ENCODE measurements at places on chromosomes 5 and 9.

DNA sequence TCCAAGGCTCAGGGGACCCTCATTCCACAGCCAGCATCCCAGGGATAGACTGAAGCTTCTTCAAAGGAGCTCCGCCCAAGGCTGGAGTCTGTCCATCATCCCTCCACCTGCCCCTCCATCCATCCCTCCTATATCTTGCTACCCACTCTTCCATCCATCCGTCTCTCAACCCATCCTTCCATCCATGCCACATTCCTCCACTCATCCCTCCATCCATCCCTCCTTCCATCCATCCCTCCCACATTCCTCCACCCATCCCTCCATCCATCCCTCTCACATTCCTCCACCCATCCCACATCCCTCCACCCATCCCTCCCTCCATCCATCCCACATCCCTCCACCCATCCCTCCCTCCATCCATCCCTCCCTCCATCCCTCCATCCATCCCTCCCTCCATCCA lies 5.5 kb upstream of the VAV2 start:
- DNase-seq, result no peak
- peaks cover 7% of the 10 kb centered on the region for H3K4me1 ChIP-seq
- no peak overlapping the region for H3K4me3 ChIP-seq

DNA sequence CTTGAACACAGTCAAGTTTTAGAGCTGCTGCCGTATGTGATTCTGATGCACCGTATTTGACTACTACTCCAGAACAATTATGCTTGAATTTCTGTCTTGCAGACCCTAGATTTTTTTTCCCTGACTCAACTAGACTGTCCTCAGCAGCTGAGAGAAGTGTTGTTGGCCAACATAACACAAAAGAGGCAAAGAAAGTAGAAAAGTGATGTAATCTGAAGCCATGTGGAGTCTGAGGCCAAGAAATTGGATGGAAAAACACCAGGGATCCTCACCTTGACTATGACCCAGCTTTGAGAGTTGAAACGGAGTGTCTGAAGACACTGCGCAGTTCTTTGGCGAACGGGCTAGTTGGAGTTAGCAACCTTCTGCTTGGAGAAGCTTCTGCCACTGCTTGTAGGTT lies 36.3 kb upstream of the FGF1 start:
- no peak overlapping the region for H3K27ac ChIP-seq
- no peak overlapping the region for H3K4me3 ChIP-seq
- no peak for DNase-seq
- H3K4me1 ChIP-seq, result peaks cover 7% of the 10 kb centered on the region
- no peaks in the 10 kb centered on the region for H3K36me3 ChIP-seq

GRCh38 chr5:42787073-42787472 lies 24.6 kb downstream of the SELENOP start:
- H3K4me3 ChIP-seq, result no peak overlapping the region
- no peaks in the 10 kb centered on the region for H3K4me1 ChIP-seq
- no peak overlapping the region for H3K27ac ChIP-seq

GRCh38 chr9:94888775-94889174 lies 162.3 kb downstream of the AOPEP start:
- no peaks in the 10 kb centered on the region for H3K27me3 ChIP-seq
- H3K4me3 ChIP-seq, result no peak overlapping the region
- no peaks in the 10 kb centered on the region for H3K4me1 ChIP-seq
- DNase-seq, result no peak
- H3K36me3 ChIP-seq, result peaks cover 26% of the 10 kb centered on the region

DNA sequence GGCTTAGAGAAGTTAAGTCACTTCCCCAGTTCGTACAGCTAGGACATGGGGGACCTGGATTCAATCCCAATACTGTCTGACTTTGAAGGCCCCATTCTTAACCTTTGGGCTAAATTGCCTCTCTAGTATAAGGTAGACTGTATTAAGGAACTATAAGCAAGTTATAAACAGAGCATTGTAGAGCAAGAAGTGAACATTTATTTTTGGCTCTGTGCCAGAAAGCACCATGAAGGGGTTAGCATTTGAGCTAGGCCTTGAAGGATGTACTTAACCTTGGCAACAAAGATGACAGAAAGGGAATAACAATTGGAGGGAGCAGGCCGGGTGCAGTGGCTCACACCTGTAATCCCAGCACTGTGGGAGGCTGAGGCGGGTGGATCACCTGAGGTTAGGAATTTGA lies 32.8 kb downstream of the GALNT10 start:
- H3K4me1 ChIP-seq, result peaks cover 33% of the 10 kb centered on the region
- no peak overlapping the region for H3K4me3 ChIP-seq
- no peaks in the 10 kb centered on the region for H3K27me3 ChIP-seq
- H3K27ac ChIP-seq, result no peak overlapping the region
- DNase-seq, result no peak

DNA sequence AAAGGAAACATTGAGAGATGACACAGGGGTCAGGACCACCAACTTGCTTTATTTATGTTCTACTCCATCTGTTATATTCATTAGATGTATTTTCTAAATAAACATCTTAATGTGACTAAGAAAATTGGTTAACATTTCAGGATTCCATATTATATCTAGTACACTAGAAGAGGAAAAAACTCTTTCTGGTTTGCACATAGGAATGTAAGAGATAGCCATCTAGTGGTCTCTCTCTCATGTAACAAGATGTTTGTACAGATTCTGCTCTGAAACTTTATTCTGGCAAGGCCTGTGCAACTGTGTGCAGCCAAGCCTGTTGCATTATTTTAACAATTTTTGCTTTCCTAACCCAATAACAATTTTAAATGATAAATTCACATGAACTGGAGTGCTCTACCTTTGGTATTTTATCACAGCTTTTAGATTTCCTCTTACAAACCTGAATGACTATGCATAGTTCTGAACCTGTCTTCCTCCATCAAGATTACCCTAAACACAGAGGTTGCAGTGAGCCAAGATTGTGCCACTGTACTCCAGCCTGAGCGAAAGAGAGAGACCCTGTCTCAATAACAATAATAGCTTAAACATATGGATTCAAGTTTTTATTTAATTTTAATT lies 148.2 kb downstream of the GIN1 start:
- no peak for DNase-seq
- H3K27me3 ChIP-seq, result no peaks in the 10 kb centered on the region
- H3K4me1 ChIP-seq, result peaks cover 7% of the 10 kb centered on the region
- H3K36me3 ChIP-seq, result peaks cover 22% of the 10 kb centered on the region

- H3K36me3 ChIP-seq, result no peaks in the 10 kb centered on the region
- no peak for DNase-seq
- peaks cover 4% of the 10 kb centered on the region for H3K27me3 ChIP-seq
- no peaks in the 10 kb centered on the region for H3K4me1 ChIP-seq
- H3K4me3 ChIP-seq, result no peak overlapping the region
- no peak overlapping the region for H3K27ac ChIP-seq
These were observed 165.3 kb downstream of the PAX5 start for GRCh38 chr9:36868586-36869282.

DNA sequence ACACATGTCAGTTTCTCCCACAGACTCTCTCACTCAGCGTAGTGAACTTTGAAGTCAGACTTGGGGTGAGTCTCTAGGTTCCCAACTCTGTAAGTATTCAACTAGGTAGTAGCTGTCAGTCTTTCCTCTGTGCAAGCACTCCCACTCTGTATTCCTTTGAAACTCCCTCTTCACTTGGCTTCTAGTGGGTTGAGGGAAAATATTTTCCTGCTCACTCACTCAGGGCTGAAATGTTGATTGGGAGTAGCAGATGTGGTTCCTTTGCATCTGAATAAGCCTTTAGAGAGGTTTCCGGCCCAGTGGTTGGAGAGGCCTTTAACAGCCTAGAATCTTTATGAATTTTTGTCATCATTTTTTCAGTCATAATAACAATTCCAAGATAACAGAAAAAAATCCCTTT lies 18.1 kb upstream of the ARRDC3 start:
- peaks cover 9% of the 10 kb centered on the region for H3K4me1 ChIP-seq
- H3K27me3 ChIP-seq, result no peaks in the 10 kb centered on the region
- no peak for DNase-seq
- no peak overlapping the region for H3K27ac ChIP-seq
- no peaks in the 10 kb centered on the region for H3K36me3 ChIP-seq

GRCh38 chr9:88826181-88826580 lies 165.1 kb upstream of the S1PR3 start:
- H3K4me1 ChIP-seq, result no peaks in the 10 kb centered on the region
- no peak for DNase-seq

GRCh38 chr9:20333991-20334390 lies 288.3 kb downstream of the MLLT3 start:
- peaks cover 29% of the 10 kb centered on the region for H3K4me1 ChIP-seq
- no peak overlapping the region for H3K27ac ChIP-seq
- no peaks in the 10 kb centered on the region for H3K27me3 ChIP-seq
- no peak overlapping the region for H3K4me3 ChIP-seq

DNA sequence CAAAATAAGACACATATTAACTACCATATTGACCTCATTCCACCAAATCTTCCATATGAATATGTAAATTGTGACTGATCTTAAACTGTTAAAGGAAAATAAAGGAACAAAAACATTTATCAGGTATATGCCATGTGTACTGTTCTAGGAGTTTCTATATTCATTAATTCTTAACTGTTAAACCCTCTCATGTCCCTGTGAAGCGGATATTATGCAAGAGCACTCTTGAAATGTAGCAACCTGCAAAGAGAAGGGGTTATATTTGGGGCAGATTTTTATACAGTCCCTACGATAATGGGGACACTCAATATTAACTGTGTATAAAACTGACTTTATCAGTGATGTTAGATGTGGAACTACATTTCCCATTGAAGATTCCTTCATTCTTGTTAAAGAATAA lies 184.9 kb upstream of the OR13F1 start:
- H3K27ac ChIP-seq, result no peak overlapping the region
- H3K27me3 ChIP-seq, result no peaks in the 10 kb centered on the region
- H3K4me1 ChIP-seq, result no peaks in the 10 kb centered on the region
- DNase-seq, result no peak
- no peaks in the 10 kb centered on the region for H3K36me3 ChIP-seq
- H3K4me3 ChIP-seq, result no peak overlapping the region

- H3K27ac ChIP-seq, result no peak overlapping the region
- H3K4me3 ChIP-seq, result no peak overlapping the region
- H3K36me3 ChIP-seq, result peaks cover 27% of the 10 kb centered on the region
- no peak for DNase-seq
- H3K27me3 ChIP-seq, result no peaks in the 10 kb centered on the region
- H3K4me1 ChIP-seq, result no peaks in the 10 kb centered on the region
These were observed 58.2 kb downstream of the IPPK start for GRCh38 chr9:92611621-92612285.

- peaks cover 40% of the 10 kb centered on the region for H3K27me3 ChIP-seq
- H3K4me3 ChIP-seq, result no peak overlapping the region
- DNase-seq, result no peak
- no peak overlapping the region for H3K27ac ChIP-seq
These were observed 75.5 kb upstream of the UNC5A start for GRCh38 chr5:176734756-176735342.

DNA sequence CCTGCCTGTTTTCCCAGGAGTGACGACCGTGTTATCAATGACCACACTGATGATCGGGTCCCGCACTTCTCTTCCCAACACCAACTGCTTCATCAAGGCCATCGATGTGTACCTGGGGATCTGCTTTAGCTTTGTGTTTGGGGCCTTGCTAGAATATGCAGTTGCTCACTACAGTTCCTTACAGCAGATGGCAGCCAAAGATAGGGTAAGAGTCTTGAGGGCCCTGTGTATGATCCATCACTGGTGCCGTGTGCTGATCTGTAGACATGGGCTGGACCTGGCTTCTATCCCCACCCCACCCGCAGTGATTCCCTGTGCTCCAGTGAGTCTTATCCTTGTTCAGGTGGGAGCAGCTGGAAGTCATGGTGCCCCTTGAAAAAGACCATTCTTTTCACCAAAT lies 26.0 kb downstream of the GABRP start:
- no peaks in the 10 kb centered on the region for H3K4me1 ChIP-seq
- no peak for DNase-seq
- no peaks in the 10 kb centered on the region for H3K36me3 ChIP-seq
- no peak overlapping the region for H3K4me3 ChIP-seq
- H3K27ac ChIP-seq, result no peak overlapping the region

DNA sequence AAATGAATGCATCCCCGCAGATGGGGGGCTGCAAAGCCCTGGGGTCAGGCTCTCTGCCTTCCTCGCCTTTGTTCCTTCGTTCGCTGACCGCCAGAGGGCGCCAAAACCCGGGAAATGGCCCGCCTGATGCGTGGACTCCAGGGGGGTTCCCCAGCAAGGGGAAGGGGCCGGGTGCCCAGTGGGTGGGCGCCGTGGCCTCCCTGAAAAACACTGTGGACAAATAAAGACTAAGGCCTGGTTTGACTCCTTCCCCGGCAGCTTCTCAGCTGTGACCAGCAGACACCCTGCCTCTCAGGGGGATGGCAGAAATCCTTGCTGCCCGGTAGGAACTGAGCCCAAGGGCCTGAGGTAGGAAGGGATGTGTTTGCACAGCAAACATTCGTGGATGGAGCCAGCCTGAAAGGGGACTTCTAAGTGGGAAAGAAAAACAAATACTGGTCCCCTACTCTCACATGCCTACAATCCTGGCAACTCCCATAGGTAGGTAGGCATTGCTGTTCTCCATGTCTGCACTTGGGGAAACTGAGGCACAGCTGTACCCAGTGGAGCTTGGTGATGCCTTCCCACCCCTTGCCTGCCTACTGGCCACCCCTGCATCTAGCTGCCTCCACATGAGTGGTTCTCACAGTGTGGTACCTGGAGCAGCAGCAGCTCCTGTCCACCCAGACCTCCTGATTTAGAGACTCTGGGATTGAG lies 57.7 kb downstream of the DUSP1 start:
- H3K27me3 ChIP-seq, result peaks cover 11% of the 10 kb centered on the region
- H3K36me3 ChIP-seq, result no peaks in the 10 kb centered on the region
- no peak overlapping the region for H3K4me3 ChIP-seq
- H3K27ac ChIP-seq, result no peak overlapping the region
- DNase-seq, result peak; percentile 81
- no peaks in the 10 kb centered on the region for H3K4me1 ChIP-seq

- H3K4me3 ChIP-seq, result no peak overlapping the region
- H3K27me3 ChIP-seq, result peaks cover 36% of the 10 kb centered on the region
- DNase-seq, result no peak
- no peak overlapping the region for H3K27ac ChIP-seq
These were observed 196.4 kb downstream of the FSTL4 start for GRCh38 chr5:133415906-133416305.

- peaks cover 2% of the 10 kb centered on the region for H3K27me3 ChIP-seq
- H3K36me3 ChIP-seq, result no peaks in the 10 kb centered on the region
- H3K4me3 ChIP-seq, result no peak overlapping the region
- DNase-seq, result no peak
- no peaks in the 10 kb centered on the region for H3K4me1 ChIP-seq
These were observed 128.4 kb downstream of the ANXA1 start for GRCh38 chr9:73280113-73280512.

DNA sequence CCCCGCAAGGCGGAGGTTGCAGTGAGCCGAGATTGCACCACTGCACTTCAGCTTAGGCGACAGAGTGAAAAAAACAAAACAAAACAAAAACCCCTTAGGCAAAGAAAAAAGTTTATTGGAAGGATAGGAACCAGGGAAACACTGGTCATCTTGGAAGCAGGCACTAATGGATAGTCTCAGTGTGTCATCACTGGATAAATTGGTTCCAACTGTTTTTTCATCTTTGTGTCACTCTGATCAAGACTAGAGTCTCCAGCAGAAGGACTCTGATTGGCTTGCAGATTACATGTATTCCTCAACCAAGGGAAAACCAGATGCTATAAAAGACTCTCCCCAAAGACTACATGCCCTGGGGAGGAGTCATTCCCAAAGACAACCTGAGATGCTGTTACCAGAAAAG lies 35.0 kb upstream of the HMHB1 start:
- no peaks in the 10 kb centered on the region for H3K27me3 ChIP-seq
- DNase-seq, result no peak
- no peak overlapping the region for H3K4me3 ChIP-seq
- H3K36me3 ChIP-seq, result no peaks in the 10 kb centered on the region
